Tibial artery (tissue), 4 donors: ENCODE measurements at places on chromosomes 6 and 20.
A peak's percentile ranks its signal among the peaks of the same experiment; 100 is the strongest.

GRCh38 chr6:129894921-129895320 is 33.8 kb upstream of the TMEM244 start:
- no peak overlapping the region for H3K4me3 ChIP-seq
- H3K4me1 ChIP-seq: no peaks in the 10 kb centered on the region
- H3K27ac ChIP-seq: no peak overlapping the region

- H3K27me3 ChIP-seq: no peaks in the 10 kb centered on the region
- no peak overlapping the region for H3K4me3 ChIP-seq
- no peak overlapping the region for H3K27ac ChIP-seq
- no peaks in the 10 kb centered on the region for H3K4me1 ChIP-seq
These were observed 310.9 kb upstream of the AGPAT4 start for GRCh38 chr6:161584621-161585340.

GRCh38 chr6:139429580-139430145 is 55.2 kb upstream of the CITED2 start:
- no peak overlapping the region for H3K4me3 ChIP-seq
- no peak for DNase-seq
- H3K36me3 ChIP-seq: no peaks in the 10 kb centered on the region
- no peaks in the 10 kb centered on the region for H3K4me1 ChIP-seq
- no peak overlapping the region for H3K27ac ChIP-seq

DNA sequence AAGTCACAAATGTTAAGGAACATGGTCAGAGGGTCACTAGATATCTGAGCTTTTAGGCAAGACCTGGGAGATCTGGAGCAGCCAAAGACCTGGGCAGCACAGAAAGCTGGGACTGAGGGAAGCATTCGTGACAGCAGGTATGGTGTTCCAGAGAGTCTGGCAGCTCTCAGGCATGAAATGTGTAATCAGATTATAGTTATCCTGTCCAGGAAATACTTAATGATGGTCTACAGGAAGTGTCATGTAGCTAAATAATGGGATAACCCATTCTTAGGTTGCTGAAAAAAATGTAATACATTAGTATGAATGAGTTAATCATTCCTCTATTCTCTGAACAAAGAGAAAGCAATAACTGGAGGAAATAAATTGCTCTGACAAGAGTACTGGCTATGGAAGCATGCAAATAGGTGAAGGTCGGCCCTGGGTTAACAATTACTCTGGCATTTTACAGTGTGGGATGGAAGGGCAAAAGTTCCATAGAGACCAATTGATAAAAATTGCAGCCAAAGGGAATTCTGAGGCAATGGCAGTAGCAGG is 740.5 kb downstream of the CBLN4 start:
- no peaks in the 10 kb centered on the region for H3K36me3 ChIP-seq
- H3K4me1 ChIP-seq: no peaks in the 10 kb centered on the region
- no peaks in the 10 kb centered on the region for H3K27me3 ChIP-seq
- DNase-seq: no peak
- no peak overlapping the region for H3K4me3 ChIP-seq
- no peak overlapping the region for H3K27ac ChIP-seq

DNA sequence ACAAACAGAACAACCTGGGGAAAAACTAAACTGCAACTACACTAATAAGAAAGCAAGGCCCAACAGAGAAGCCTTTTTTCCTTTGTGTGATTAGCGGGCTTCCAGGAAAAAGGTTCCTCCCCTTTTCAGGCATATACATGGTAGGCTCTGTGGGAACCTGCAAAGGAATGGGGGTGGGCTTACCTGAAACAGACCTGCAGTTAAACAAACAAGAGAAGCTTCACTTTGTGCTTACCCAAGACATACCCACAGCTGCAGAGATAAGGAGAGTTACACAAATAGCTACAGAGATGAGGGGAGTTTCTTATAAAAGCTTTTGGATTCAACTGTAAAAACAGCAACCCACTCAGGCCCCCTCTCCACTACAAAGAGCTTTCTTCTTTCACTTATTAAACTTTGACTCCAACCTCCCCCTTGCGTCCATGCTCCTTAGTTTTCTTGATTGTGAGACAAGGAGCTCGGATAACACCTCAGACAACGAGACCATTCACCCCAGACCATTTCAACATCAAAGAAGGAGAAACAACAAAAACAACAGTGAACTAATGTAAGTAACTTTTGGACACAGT is 30.9 kb downstream of the RNF146 start:
- no peak overlapping the region for H3K4me3 ChIP-seq
- peaks cover 6% of the 10 kb centered on the region for H3K36me3 ChIP-seq
- no peaks in the 10 kb centered on the region for H3K27me3 ChIP-seq
- H3K4me1 ChIP-seq: peaks cover 6% of the 10 kb centered on the region

DNA sequence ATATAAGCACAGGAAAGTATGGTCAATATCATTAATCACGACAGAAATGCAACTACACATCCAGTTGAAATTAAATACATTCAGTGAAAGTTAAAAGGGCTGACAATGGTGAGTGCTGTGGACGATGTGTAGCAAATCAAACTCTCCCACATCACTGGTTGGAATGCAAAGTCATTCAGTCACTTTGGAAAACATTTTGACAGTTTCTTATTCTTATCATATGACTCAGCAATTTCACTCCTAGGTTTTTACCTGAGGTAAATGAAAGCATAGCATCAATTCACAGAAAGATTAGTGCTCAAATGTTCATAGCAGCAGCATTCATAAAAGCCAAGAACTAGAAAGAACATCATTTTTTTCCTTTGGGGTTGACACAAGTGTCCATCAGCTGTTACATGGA is 28.6 kb upstream of the SAMD5 start:
- H3K4me1 ChIP-seq: no peaks in the 10 kb centered on the region
- H3K27ac ChIP-seq: no peak overlapping the region
- no peaks in the 10 kb centered on the region for H3K27me3 ChIP-seq

DNA sequence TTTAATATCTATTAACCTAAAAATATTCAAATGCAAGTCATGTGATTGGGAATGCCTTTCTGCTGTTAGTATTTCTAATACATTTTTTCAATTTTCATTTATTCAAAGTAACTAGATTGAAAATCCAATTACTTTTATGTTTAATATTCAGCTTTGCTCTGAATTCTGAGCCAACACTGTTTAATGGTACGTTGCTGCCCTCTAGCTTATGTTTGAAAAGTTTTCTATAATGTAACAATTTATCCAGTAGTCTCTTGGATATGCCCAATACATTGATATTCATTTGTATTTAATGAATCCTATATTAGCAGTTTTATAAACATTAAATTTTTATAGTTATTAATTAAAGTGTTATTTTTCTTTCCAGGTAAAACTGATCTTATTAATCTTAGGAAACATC is 47.4 kb downstream of the LGSN start:
- no peak for DNase-seq
- no peak overlapping the region for H3K4me3 ChIP-seq
- H3K27me3 ChIP-seq: no peaks in the 10 kb centered on the region
- no peaks in the 10 kb centered on the region for H3K36me3 ChIP-seq
- no peaks in the 10 kb centered on the region for H3K4me1 ChIP-seq
- H3K27ac ChIP-seq: no peak overlapping the region

- no peaks in the 10 kb centered on the region for H3K36me3 ChIP-seq
- no peak overlapping the region for H3K4me3 ChIP-seq
- no peak overlapping the region for H3K27ac ChIP-seq
- no peak for DNase-seq
- H3K4me1 ChIP-seq: peaks cover 29% of the 10 kb centered on the region
These were observed 2.9 kb upstream of the SOD2 start for GRCh38 chr6:159695984-159696383.

DNA sequence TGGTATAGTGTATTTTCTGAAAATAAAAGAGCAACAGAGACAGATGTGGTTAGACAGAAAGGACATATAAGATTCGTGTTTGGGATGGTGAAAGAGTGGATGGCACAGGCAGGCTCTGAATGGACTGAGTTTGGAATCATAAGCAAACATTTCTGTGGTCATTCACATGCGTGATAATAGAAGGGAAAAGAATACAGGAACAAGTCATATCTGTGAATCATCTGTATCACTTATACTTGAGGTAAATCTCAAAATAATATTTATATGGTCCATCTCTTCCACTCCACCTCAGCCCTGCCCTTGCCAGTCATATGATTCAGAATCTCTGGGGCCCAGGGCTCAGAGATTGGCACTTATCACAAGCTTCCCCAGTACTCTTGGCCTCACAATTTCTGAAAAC is 535.1 kb downstream of the BCKDHB start:
- peaks cover 9% of the 10 kb centered on the region for H3K4me1 ChIP-seq
- no peak overlapping the region for H3K27ac ChIP-seq
- no peak overlapping the region for H3K4me3 ChIP-seq
- H3K27me3 ChIP-seq: no peaks in the 10 kb centered on the region
- no peak for DNase-seq

GRCh38 chr6:121436960-121437850 is 1.8 kb downstream of the GJA1 start:
- H3K4me1 ChIP-seq: peaks cover 40% of the 10 kb centered on the region
- H3K36me3 ChIP-seq: no peaks in the 10 kb centered on the region
- no peaks in the 10 kb centered on the region for H3K27me3 ChIP-seq
- DNase-seq: peak; percentile 74
- peak overlapping the region; percentile 86 for H3K27ac ChIP-seq

GRCh38 chr20:32908334-32909292 is 49.9 kb downstream of the EFCAB8 start:
- no peak for DNase-seq
- no peaks in the 10 kb centered on the region for H3K36me3 ChIP-seq
- no peak overlapping the region for H3K4me3 ChIP-seq
- no peaks in the 10 kb centered on the region for H3K27me3 ChIP-seq
- H3K27ac ChIP-seq: no peak overlapping the region

- H3K36me3 ChIP-seq: no peaks in the 10 kb centered on the region
- DNase-seq: no peak
- no peak overlapping the region for H3K4me3 ChIP-seq
- no peak overlapping the region for H3K27ac ChIP-seq
- no peaks in the 10 kb centered on the region for H3K4me1 ChIP-seq
These were observed 304.2 kb downstream of the LRFN2 start for GRCh38 chr6:40282986-40283385.

DNA sequence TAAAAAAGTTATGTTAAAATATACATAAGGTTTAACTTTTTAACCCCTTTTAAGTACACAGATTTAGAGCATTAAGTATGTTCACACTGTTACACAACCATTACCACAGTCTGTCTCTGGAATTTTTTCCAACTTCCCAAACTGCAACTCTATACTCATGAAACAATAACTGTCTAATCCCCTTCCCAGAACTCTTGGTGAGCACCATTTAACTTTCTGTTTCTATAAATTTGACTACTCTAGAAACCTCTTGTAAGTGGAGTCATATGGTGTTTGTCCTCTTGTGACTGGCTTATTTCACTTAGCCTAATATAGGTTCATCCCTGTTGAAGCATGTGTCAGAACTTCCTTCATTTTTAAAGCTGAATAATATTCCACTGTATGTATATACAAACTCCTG is 98.1 kb downstream of the MAP3K7 start:
- DNase-seq: no peak
- H3K4me1 ChIP-seq: no peaks in the 10 kb centered on the region
- no peaks in the 10 kb centered on the region for H3K36me3 ChIP-seq
- no peak overlapping the region for H3K27ac ChIP-seq

- H3K4me1 ChIP-seq: no peaks in the 10 kb centered on the region
- no peaks in the 10 kb centered on the region for H3K27me3 ChIP-seq
- H3K27ac ChIP-seq: no peak overlapping the region
- no peak for DNase-seq
- no peaks in the 10 kb centered on the region for H3K36me3 ChIP-seq
- no peak overlapping the region for H3K4me3 ChIP-seq
These were observed 82.9 kb upstream of the RNF217 start for GRCh38 chr6:124879110-124879991.

- H3K36me3 ChIP-seq: peaks cover 4% of the 10 kb centered on the region
- peaks cover 26% of the 10 kb centered on the region for H3K4me1 ChIP-seq
- no peak overlapping the region for H3K4me3 ChIP-seq
- DNase-seq: no peak
- H3K27ac ChIP-seq: no peak overlapping the region
These were observed 9.6 kb downstream of the SNX3 start for GRCh38 chr6:108251252-108251651.

- H3K36me3 ChIP-seq: no peaks in the 10 kb centered on the region
- H3K27ac ChIP-seq: no peak overlapping the region
- H3K27me3 ChIP-seq: no peaks in the 10 kb centered on the region
- no peak for DNase-seq
- H3K4me3 ChIP-seq: no peak overlapping the region
- no peaks in the 10 kb centered on the region for H3K4me1 ChIP-seq
These were observed 1304.4 kb upstream of the EYS start for GRCh38 chr6:67011441-67011840.

DNA sequence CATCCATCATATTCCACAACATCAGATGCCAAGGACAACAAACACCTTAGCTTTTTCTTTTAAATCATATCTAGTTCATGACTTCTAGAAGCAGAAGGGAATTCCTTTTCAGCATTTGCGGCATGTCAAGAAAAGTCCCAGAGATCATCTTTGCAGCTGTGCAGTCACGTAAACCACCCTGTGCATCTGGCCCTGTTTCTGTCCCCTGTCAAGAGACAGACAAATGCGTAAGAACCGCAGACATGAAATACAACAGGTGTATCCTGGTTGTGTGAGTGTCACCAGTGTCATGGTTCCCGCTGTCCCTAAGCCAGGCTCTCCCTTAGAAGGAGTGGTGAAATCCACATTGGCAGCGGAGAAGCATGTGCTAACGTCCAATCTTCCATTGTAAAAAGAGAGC is 28.1 kb downstream of the LY86 start:
- H3K4me1 ChIP-seq: no peaks in the 10 kb centered on the region
- no peak overlapping the region for H3K27ac ChIP-seq
- no peaks in the 10 kb centered on the region for H3K27me3 ChIP-seq

GRCh38 chr6:135604035-135604860 is 106.7 kb upstream of the AHI1 start:
- no peaks in the 10 kb centered on the region for H3K4me1 ChIP-seq
- H3K4me3 ChIP-seq: no peak overlapping the region
- no peaks in the 10 kb centered on the region for H3K36me3 ChIP-seq
- no peak overlapping the region for H3K27ac ChIP-seq

GRCh38 chr20:4130404-4131189 is 115.2 kb upstream of the RNF24 start:
- H3K36me3 ChIP-seq: no peaks in the 10 kb centered on the region
- DNase-seq: no peak
- H3K4me3 ChIP-seq: no peak overlapping the region
- no peaks in the 10 kb centered on the region for H3K27me3 ChIP-seq
- no peaks in the 10 kb centered on the region for H3K4me1 ChIP-seq

DNA sequence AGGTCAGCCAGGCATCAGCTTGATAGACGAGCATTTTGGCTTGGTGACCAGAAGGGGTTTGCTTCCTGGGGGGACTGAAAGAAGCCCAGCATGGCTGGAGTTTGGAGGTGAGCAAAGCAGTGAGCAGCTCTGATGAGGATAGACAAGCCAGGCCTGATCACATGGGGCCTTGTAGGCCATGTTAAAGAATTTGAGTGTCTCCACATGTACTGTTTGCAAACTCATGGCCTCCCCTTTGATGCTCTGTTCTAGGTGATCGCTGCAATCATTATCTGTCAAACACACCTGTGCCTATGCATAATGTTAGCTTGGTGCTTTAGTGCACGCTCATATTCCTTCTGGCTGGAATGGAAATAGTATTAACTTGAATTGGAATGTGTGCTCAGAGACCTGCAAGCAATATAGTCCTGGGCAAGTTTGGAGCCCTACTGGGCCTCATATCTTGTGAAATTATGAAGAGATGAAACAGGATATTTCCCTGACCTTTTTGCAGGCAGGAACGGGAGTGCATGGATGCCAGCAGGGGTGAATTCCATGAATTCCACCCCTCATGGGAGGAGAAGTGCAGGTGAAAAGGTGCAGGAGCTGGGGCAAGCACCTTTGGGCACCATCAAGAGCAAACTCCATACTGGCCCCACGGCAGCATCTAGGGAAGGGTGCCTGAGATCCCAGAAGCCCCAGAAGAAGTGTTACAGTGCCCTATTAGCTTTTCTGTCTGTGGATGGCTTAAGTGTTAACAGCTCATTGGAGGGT is 480.5 kb downstream of the EPM2A start:
- no peak overlapping the region for H3K27ac ChIP-seq
- no peak for DNase-seq
- H3K4me3 ChIP-seq: no peak overlapping the region
- no peaks in the 10 kb centered on the region for H3K36me3 ChIP-seq
- no peaks in the 10 kb centered on the region for H3K27me3 ChIP-seq
